PC-3 (cell line): ENCODE measurements at places on chromosomes 4 and X.
A peak's percentile ranks its signal among the peaks of the same experiment; 100 is the strongest.

DNA sequence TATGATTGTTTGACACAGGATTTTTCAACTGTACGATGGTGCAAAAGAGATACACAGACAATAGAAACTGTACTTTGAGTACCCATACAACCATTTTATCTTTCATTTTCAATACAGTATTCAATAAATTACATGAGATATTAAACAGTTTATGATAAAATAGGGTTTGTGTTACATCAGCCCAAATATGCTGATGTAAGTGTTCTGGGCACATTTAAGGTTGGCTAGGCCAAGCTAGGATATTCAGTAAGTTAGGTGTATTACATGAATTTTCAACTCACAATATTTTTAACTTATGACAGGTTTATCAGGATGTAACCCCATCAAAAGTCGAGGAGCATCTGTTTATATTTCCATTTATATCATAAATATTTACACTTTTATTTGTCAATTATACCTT is 42.9 kb upstream of the PLS3 start:
- no peak for DNase-seq

GRCh38 chr4:144591401-144591800 is 54.6 kb upstream of the HHIP start:
- peak; percentile 74 for DNase-seq

- peak; percentile 63 for DNase-seq
Observed at GRCh38 chrX:78708262-78708661, 39.3 kb upstream of the LPAR4 start.

DNA sequence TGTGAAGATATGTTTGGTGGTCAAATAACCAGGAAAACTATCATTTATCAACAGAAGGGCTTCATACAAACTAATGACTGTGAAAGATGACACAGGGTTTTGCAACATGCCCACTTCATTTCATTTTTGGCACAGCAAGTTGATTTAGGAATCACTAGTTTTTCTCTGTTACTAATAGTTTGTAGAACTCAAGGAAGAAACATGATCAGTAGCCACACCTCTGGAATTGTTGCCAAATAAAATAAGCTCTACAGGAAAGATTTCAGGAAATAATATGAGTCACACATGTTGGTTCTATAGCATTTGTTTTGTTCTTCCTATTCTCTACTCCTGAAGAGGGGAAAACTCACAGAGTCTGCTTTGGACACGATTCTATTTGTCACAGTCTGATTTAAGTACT is 255.4 kb downstream of the TLL1 start:
- DNase-seq = peak; percentile 67

DNA sequence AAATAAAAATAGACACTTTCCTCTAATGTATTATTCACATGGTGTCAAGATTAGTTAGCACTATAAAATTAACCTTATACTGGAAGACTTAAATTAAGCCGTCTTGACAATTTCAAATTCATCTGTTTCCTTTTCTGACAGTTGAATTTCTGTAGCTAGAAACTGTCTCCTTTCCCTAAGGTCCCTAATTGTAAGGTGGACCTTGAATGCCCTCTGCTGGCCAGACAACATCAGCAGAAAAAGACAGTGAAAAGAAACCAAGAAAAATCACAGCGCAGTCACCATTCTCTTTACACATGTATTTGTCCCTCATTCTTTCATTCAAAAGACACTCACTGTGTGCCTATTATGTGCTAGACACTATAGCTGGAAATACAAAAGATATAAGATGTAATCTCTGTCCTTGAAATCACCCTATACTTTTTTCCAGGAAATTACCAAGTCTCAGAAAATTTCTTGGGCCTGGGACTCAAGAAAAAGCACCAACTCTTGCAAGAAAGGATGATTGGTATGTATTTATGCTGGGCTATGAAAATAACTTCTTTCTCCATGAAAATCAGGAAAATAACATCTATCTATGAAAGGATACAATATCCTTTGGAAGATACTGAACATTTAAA is 32.7 kb upstream of the AMBN start:
- peak; percentile 79 for DNase-seq

- DNase-seq = no peak
Observed at GRCh38 chrX:136336623-136337022, 35.9 kb downstream of the ADGRG4 start.

DNA sequence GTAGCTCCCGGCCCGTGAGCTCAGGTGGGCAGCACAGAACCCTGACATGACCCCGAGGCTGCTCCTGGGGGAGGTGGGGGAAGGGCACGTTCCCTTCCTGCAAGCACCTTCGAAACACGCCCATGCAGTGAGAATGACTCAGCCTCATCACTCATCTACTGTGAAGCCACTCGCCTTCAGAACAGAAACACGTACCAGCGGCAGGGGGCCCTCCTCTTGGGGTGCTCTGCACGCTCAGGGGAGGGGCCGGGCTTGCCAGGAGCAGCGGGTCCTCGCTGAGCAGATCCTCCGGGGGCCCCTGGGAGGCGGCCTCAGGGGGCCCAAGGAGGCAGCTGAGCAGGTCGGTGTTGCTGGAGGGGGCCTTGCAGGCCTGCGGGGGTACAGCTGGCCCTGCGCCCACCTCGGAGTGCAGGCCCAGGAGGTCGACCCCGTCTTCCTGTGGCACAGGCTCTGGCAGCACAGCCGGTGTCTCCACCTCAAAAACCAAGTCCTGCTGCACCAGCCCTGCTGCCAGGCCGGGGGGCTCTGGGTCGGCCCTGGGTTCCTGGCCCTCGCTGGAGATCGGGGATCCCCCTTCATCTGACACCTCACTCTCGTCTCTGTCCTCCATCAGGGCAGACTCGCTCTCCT is 40.9 kb upstream of the CPLX1 start:
- DNase-seq = peak; percentile 5

DNA sequence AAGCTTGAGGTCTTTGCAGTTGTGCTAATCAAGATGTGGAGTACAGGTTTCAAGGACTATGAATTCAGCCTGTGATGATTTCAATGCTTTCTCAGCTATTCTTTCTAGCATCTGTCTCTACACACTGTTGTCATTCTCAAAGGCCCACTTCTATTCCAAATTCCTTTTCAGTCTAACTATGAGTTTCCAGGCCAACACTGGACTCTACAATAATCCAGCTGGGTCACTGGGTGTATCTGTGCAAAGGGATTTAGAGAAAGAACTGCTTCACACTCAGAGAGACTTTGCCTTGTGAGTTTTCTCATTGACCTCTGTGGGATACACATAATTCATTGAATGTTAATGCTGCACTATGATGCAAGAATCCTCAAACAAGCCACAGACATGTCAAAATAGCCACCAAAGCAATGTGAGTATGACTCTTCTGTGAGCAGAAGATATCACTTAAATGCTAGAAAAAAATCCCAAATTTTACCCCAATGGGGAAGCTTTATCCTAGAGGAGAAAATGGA is 171.8 kb upstream of the CLNK start:
- no peak for DNase-seq

- DNase-seq = no peak
Observed at GRCh38 chrX:40104985-40105834, 7.5 kb upstream of the BCOR start.

DNA sequence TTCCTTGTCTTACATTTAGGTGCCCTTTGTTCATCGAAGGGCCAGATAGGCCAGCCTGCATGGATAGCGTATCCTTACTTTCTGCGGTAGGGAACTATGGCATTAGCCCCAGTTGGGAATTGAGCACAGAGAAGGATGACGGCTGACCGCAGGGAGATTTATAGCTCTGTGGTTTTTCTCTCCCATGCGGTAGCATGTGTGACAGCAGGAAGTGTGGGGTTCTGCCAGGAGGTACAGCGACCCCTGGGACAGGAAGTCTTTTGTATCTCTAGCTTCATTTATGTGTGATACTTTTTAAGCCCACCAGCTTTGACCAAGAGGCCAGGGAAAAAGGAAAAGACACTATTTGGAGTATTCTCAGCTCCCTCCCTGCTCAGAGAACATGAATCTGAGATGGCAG is 33.1 kb downstream of the GAB3 start:
- peak; percentile 70 for DNase-seq

- peak; percentile 86 for DNase-seq
Observed at GRCh38 chrX:115344885-115345614, 55.5 kb downstream of the LUZP4 start.

- DNase-seq = no peak
Observed at GRCh38 chr4:121146530-121146929, 17.6 kb downstream of the TNIP3 start.

DNA sequence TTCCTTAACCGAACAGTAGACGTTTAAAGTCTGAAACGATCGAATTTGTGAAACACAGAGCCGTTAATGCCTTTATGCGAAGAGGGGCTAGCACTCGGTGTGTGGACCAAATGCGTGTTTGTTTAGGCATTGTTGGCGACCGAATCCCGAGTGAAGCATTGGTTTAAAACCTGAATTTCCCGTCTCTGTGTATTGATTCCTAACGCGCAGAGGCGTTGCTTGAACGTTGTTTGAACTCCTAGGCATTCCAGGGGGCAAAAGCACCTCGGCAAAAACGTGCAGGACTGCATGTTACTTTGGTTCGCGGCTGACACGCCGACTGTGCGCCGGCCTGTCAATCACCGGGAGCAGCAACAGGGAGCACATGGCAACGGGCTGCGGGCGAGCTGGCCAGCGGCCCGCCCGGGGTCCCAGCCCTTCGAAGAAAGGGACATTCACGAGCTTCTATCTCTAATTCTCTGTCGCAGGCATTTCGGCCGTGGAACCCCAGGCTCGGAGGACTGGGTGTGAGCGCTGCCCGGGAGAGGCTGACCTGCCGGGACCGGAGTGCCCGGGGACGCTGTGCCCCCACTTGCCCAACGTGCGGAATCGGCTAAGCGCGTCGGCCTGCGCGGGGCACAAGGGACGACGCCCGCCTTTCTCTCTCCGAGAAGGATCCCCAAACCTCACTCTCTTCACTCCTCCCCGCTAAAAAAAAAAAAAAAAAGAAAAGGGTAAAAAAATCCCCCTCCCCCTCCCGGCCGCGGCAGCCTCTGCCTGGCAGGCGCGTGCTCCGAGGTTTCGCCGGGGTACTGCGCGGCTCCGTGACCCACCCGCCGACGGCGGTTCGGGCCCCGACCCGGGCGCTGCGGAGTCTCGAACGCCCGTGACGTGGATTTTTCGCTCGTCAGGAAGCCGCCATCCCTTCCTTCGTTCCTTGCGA is 810 bp downstream of the SPRY1 start:
- peak; percentile 68 for DNase-seq

DNA sequence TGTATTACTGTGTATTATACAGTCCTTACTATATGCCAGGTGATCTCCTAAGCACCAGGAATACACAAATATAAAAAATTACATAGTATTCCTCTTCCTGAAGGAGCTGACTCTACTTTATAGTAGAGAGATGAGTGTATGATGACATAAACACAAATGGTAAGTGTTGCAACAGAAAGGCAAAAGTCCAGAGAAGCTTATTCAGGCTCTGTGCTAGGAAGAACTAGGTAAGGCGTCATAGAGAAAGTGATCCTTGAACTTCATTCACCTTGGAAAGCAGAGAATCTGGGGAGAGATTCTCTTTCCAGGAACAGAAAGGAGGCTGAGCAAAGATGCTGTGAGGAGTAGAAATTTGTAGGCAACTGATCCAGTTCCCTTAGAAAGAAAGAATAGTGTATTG is 115.0 kb upstream of the KCNIP4 start:
- DNase-seq = no peak

- no peak for DNase-seq
Observed at GRCh38 chr4:95386410-95386809, 162.4 kb downstream of the UNC5C start.

DNA sequence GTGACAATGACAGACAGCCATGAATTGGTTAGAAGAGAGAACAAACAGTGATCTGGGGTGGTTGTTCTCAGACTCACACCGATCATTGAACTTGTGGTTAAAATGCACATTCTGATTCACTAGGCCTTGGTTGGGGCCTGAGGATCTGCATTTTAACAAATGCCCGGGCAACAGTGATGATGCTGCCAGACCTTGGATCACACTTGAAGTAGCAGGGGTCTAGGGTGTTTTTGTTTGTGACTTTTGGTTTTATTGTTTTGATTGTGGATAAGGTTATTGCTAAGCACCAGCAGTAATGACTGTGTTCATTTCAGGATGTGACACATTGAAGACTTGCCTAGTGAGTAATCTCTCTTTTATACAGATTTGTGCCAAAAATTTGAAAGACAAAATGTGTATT is 36.5 kb downstream of the TXLNG start:
- DNase-seq = peak; percentile 76

DNA sequence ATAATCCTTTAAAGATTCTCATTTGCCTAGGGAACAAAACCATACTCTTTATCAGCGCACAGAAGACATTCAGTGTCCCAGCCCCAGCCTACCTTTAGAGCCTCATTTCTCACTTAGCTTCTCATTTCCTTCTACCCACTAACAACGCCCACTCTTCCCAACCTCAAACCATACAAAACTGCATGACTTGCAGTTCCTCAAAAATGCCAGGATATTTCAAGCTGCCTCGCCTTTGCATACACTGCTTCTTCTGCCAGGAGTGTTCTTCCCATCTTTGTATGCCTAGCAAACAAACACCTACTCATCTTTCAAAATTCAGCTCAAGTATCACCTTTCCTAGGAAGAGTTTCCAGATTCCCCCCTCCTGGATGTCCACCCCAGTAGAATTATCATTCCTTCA is 129.9 kb upstream of the ADGRL3 start:
- DNase-seq = peak; percentile 62

- no peak for DNase-seq
Observed at GRCh38 chr4:183688216-183688615, 29.1 kb downstream of the TRAPPC11 start.

DNA sequence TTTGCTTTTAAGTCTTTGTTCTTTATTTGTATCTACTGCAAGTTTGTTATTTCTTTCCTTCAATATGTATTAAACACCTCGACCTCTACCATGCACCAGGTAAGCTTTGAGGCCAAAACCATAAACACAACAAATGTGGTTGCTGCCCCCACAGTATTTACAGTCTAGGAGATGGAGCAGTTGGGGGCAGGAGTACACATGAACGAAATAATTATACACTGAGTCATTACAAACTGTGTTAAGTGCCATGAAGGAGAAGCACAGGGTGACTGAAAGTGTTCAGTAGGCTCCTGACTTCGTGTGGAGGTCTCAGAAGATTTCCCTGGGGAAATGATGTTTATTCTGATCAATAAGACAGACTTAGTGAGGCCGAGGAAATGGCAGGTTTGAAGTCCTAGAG is 30.3 kb downstream of the SLC25A43 start:
- no peak for DNase-seq

DNA sequence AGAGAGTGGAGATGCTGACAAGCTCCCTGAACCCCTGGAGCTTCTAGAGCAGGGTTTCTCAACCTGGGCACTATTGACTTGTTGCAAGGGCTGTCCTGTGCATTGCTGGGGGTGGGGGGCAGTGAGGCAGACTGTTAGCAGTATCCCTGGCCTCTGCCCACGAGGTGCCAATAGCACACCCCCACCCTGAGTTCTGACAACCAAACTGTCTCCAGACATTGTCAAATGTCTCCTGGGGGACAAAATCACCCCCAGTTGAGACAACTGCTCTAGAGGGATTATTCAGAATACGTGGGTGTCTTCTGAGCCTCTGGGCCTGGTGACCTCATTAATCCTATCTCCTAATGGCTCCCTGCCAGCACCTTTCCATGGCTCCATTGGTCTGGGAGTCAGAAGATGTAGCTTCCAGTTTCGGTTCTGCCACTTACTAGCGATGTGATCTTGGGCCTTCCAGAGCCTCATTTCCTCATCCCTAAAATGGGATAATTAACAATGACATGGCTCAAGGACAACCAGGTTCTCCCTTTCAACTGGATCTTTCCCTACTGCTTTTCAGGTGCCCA is 17.6 kb upstream of the PJA1 start:
- DNase-seq = no peak
